GM23248 (cell line): ENCODE measurements at places on chromosomes 5 and 9. TPM values are rescaled to one million over a fixed set of nuclear protein-coding genes. Genes with fewer than 3 reads are reported as not detected.

POC5 gene
- 7.7 and 7.9 TPM in 2 replicates for polyA plus RNA-seq

GCNT1 gene
- polyA plus RNA-seq, result 15.2 and 16.6 TPM in 2 replicates

- DNase-seq, result no peak
Measured at GRCh38 chr5:3075309-3075708, 323.8 kb upstream of the IRX2 start.

DNA sequence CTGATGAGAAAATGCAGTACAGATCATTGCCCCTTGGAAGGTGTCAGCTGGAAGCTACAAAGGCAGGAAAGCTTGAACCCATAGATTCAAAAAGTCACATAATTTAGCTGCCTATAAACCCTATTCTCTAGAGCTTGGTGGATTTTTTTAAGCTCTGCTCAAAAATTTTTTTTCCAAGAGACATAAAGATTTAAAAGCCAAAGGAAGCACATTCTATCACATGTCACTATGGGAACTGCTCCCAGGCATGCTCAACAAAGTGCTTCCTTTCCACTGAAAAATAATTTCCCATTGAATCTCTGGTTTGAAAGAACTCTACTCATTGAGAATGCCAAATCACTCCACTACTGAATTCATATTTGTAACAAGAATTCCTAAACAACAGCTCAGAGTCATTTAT lies 419.8 kb downstream of the CETN3 start:
- no peak for DNase-seq

- peak; percentile 99 for DNase-seq
Measured at GRCh38 chr5:78638423-78638822, 10.1 kb downstream of the LHFPL2 start.

DNA sequence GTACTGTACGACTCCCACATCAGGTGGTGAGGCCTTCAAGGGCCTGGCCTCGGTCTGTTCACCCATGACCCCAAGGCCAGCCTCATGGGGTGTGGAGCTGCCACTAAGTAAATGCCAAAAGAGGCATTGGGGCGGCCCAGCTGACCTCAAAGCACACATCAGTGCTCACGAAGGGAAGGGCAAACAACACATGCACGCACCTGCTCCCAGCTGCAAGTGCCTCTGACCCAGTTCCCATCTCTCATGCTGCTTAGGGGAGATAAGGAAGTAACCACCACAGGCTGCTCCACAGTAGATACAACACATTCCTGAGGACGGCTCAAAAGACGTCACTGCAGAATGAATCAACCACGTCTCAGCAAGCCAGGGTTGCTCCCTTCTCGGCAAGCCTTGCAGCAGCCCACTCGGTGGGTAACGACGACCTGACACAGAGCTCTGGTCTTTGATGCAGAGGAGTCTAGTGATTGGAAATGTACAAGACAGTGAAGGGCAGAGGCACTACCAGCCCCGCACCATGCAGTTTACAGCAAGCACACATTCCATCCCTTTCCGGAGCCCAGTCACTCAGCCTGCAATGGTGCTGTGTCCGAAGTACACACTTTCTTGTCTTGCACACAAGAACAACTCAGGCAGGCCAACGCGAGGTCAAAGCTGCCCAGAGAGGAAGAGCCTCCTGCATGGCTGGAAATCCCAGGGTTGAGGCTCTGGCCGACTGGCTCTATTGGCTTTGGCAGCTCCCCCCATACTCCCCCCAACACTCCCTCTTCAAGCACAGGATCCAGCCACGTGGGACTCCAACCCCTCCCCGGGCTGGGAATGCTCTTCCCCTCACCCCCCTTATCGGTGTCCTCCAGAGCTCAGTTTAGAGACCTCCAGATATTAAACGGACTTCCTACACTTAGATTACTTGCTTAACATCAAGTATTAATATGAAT lies 31.8 kb downstream of the FABP6 start:
- no peak for DNase-seq

DNA sequence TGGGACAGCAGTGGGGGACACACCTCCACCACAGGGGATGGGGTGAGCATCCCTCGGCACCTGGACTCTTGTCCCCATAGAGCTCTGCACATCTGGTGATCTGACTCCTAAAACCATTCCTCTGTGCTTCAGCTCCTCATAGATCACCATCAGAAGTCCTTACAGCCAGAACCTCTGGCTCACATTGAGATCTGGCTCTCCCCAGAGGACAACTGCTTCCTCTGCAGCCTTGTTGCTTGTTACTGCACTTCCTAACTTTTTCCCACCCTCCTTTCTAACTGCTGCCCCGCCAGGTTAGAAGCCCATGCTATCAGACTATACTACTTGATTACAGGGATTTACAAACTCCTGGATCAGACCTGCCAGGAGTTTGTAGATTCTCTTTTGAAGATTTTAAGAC lies 64.5 kb downstream of the ARSB start:
- peak; percentile 37 for DNase-seq
